ENCODE measurements at places on chromosomes 6 and 20.

DNA sequence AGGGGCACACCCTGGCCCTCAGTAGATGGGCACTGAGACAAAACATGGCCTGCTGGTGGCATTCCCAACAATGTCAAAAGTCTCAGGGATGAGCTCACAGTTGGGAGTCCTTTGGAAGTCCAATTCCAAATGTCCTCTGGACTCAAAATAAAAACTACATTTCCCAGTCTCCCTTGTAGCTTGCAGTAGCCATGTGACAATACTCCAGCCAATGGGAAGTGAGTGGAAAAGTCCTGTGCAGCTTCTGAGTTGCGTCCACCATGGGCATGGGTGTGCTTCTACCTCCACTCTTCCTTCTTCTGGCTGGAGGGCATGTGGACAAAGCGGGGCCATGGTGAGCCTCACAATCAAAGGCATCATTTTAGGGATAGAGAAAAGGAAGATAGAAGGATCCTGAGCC, 5.8 kb upstream of the ADAM33 start:
- DNase-seq: no peak

GRCh38 chr6:14717307-14717706, 528.6 kb upstream of the JARID2 start:
- no peak for DNase-seq

DNA sequence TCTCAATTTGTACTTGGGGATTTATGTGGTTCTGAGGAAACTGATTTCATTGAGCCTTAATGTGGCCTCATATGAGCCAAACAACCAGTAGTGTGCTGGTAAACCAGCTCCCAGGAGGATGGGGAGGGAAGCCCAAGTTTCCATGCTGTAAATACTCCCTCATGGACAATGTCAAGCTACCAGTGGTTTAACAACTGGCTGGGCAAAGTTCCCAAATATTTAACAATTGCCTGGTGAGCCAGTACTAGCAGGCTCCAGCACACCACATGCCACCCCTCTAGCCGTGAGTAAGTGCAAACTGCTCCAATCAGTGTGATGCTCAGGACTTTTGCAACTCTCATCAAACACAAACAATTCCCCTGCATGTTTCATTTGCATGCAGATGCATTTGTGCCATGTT, 19.2 kb upstream of the CDKN1A start:
- no peak for DNase-seq

- no peak for DNase-seq
Measured at GRCh38 chr6:39891976-39892375, 42.3 kb downstream of the MOCS1 start.

DNA sequence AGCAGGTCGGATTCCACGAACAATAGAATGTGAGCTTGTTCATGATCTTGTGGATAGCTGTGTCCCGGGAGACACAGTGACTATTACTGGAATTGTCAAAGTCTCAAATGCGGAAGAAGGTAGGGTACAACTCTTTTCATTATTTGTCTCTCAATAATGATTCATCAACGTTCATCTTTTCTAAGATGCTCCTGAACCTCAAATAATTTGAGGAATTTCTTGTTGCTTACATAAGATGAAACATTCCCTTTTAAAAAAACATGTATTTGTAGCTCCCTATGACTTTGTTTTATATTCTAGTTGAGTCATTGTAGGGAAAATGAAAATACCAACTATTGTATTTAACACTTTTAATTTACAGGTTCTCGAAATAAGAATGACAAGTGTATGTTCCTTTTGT, 17.0 kb downstream of the MCM8 start:
- no peak for DNase-seq

- DNase-seq: no peak
Measured at GRCh38 chr6:143863771-143864170, 503 bp upstream of the ZC2HC1B start.

GRCh38 chr6:97586344-97586743, 303.3 kb upstream of the MMS22L start:
- DNase-seq: no peak

GRCh38 chr20:44583157-44583556, 778 bp downstream of the PKIG start:
- no peak for DNase-seq

- DNase-seq: no peak
Measured at GRCh38 chr6:164826831-164827468, 482.5 kb downstream of the C6orf118 start.

GRCh38 chr6:64932486-64932885, 774.5 kb downstream of the EYS start:
- DNase-seq: no peak

GRCh38 chr6:164578616-164579015, 730.8 kb downstream of the C6orf118 start:
- no peak for DNase-seq
